ENCODE measurements at places on chromosomes 6 and 20.

- no peak for DNase-seq
Observed at GRCh38 chr20:35592339-35592974, 23.2 kb upstream of the SPAG4 start.

GRCh38 chr20:60648556-60648955 is 603.5 kb upstream of the CDH4 start:
- DNase-seq: no peak

GRCh38 chr6:115594891-115595290 is 465.8 kb downstream of the FRK start:
- DNase-seq: no peak

GRCh38 chr6:35292494-35292893 is 5.1 kb upstream of the DEF6 start:
- DNase-seq: no peak

GRCh38 chr6:91171754-91172462 is 585.0 kb upstream of the MAP3K7 start:
- no peak for DNase-seq

DNA sequence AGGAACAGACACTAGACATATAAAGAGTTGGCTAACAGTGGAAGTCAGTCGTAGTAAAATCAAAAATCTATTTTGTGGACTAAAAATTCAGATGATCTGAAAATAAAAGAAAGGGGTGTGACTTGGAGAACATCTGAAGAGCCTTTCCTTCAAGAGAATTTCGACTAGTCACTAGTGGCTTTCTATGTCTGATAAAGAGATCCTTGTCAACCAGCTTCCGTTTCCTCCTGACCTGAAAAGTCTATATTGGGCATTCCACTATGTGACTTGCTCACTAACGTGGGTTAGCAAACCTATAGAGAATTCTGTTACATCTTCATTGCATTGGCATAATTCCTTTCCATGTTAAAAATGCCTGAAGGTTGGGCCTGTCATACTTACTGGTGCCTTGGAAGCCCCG is 25.9 kb downstream of the TRAF3IP2 start:
- no peak for DNase-seq

DNA sequence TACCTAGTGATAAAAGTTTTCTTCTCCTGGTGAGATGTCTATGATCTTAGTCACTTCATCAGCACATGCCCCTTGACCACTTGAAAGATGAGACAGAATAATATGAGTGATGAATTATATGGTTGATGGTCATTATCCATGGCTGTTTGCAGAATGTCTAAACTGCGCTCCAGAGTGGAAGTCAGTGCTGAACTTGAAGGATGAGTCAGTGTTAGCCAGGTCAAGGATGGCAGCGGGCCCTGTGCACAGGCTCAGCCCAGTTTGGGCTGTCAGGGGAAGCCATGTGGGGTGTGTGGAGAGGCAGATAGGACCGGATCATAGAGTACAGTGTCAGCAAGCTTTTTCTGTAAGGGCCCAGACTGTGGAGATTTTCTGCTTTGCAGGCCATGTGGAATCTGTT is 67.2 kb upstream of the KIF25 start:
- DNase-seq: peak; percentile 77

GRCh38 chr20:25227317-25227831 is 20.5 kb upstream of the PYGB start:
- DNase-seq: peak; percentile 74

GRCh38 chr6:111685058-111685457 is 79.4 kb upstream of the TRAF3IP2 start:
- no peak for DNase-seq

- DNase-seq: peak; percentile 1
Observed at GRCh38 chr6:164286011-164286410, 871.5 kb downstream of the QKI start.

Data from iris pigment epithelial cell (primary cell).